ENCODE measurements at places on chromosomes 3 and 15. TPM values are rescaled to one million over a fixed set of nuclear protein-coding genes. Genes with fewer than 3 reads are reported as not detected.

Gene MYL3
- not detected for total RNA-seq

Gene LMAN1L
- 0.48 TPM for total RNA-seq

Gene TMEM207
- total RNA-seq: not detected

DNA sequence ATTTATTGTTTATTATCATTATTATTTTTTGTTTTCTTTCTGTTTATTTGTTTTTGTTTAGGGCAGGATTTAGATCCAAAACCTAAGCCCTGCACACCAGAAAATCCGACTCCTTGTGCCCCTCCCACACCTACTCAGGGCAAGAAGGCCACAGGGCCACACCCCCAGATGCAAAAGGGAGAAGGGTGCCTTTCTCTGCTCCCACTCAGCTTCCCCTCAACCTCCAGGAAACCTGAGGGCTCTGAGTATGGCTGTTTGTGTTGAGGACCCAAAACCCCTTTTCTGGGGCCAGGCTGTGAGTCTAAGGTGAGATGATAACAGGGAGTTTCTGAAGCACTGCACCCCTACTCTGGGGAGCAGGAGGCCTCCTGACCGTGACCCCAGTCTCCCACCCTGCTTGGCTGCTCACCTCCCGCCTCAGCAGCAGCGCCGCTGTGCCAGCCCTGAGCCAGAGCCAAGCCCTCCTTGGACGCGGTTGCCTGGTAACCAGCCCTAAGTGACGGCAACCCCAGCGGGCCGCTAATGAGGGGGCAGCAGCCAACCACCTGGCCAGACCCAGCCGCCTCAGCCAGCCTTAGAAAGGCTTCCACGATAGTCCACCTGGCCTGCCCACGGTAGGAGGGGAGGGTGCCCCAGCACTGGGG, 6.4 kb upstream of the C15orf39 start:
- H3K36me3 ChIP-seq: no peaks in the 10 kb centered on the region
- H3K4me3 ChIP-seq: no peak overlapping the region
- H3K27ac ChIP-seq: no peak overlapping the region
- peaks cover 22% of the 10 kb centered on the region for H3K4me1 ChIP-seq
- peaks cover 5% of the 10 kb centered on the region for H3K27me3 ChIP-seq
- DNase-seq: no peak

GRCh38 chr3:44761101-44761423, 357 bp downstream of the KIAA1143 start:
- peak overlapping the region; percentile 90 for H3K4me3 ChIP-seq
- no peak for DNase-seq
- peaks cover 81% of the 10 kb centered on the region for H3K36me3 ChIP-seq
- peak overlapping the region; percentile 86 for H3K27ac ChIP-seq
- no peaks in the 10 kb centered on the region for H3K27me3 ChIP-seq

DNA sequence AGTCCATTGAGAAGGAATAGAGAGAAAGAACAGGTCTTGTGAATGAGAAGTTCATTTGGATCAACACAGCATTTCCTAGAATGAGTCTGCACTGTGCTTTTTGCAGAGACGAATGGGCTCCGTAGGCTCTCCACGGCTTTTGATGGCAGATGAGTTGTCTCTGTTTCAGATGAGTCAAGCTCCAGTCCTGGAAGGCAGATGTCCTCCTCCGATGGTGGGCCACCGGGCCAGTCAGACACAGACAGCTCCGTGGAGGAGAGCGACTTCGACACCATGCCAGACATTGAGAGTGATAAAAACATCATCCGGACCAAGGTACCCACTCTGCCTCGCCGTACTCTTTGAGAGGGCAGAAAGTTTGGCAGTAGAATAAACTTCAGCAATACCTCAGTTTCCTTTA, 70.5 kb downstream of the SIDT1 start:
- H3K4me3 ChIP-seq: no peak overlapping the region
- DNase-seq: no peak
- peaks cover 35% of the 10 kb centered on the region for H3K36me3 ChIP-seq
- peaks cover 19% of the 10 kb centered on the region for H3K4me1 ChIP-seq
- no peak overlapping the region for H3K27ac ChIP-seq

DNA sequence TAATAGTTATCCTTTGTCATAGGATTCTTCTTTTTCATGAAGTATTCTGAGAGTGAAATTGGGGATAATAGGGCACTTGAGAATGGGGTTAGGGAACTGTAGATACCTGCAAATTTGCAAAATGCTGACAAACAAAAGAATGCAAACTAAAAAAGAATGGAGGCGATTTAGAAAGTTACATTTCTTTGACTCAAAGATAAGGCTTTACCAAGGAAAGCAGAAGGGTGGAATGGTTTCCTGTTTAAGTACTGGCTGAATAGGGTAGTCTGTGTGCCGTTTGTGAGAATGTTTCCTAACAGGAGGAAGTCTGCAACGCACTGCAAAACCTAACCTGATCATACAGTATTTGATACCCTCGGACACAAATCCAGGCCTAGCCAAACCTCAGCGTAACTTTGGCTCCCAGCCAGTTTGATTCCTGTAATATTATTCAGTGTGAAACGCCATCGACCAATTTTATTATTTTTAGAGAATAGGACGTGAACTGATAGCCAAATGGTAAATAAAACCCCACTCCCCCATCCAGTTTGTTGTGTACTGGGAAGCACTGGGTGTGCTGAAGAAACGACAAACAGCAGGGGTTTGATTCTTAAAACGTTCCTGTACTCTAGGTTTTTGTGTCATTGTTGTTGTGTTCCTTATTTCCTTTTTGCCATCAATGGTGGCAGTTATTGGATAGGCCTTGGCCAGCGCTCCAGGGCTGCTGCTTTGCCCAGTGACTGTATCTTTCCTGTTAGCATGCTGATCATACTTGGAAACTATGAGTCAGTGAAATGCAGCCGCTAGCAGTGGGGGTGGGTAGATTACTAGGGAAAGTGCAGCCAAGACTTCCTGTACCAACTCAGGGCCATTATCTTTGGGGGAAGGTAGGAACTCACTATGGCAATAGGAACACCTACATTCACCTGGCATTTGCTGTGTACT, 148.0 kb upstream of the TBL1XR1 start:
- DNase-seq: peak; percentile 82
- H3K27ac ChIP-seq: peak overlapping the region; percentile 87
- peak overlapping the region; percentile 30 for H3K4me3 ChIP-seq
- peaks cover 3% of the 10 kb centered on the region for H3K27me3 ChIP-seq
- H3K36me3 ChIP-seq: no peaks in the 10 kb centered on the region
